ENCODE measurements at places on chromosomes 6 and 20.

DNA sequence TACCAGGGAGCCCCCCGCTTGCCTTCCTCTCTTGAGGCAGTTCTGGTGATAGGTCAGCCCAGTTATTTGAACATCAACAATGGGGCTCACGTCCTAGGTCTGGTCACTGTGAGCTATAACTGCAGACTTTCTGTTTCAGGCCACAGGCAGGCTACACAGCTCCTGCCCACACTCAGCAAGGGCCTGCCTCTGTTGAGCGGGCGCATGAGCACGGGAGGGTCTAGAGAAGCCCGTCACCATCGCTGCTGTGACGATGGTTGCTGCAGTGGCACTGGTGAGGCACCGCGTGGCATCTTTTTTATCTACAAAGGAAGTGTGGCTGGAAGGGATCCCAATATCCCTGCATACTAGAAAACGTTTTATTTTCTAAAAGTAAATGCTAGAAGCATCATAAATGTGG is 77.8 kb downstream of the RAMACL start:
- no peak for DNase-seq

DNA sequence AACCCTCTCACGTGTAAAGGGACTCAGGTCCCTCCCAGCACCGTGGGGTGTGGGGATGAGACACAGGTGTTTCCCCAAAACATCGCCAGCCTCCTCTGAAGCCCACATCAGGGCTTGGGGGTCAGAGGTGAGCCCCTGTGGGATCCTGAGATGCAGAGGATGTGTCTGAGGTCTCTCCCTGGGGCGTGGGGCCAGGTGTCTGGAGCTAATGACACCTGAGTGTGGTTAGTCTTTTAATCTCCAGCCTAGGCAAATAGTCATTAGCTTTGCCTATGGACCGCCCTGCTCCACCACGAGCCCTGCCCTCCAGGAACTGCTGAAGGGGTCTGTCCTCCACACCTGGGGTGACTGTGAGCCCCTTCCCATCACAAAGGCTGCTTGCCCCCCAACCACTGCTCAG is 1.7 kb downstream of the SRMS start:
- no peak for DNase-seq

GRCh38 chr20:35454881-35455609 is at the start of gene CEP250:
Gene CEP250 (plus strand): TSS chr20:35455598. CDS start chr20:35462368, 6,770 bp downstream.
- peak; percentile 86 for DNase-seq

GRCh38 chr6:3349388-3350251 is 90.9 kb downstream of the PSMG4 start:
- DNase-seq, result no peak

DNA sequence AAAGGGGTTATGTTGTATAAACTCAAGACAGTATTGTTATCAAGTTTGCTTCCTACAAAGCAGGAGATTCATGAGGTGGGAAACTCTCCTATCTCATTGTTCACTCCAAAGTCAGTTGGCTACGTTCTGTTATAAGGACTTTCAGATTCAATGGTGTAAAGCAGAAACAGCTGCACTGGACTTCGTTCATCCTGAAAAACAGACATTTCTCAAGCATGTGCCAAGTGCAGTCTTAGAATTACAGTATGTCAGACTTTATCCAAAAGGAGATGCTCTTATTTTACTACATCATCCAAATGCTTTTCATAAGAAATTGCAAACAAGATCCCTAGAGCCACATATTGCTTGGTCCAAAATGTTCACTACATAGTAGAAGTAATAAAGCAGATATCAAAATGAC is 14.9 kb downstream of the COL21A1 start:
- no peak for DNase-seq

GRCh38 chr6:55397986-55398385 is 70.7 kb downstream of the GFRAL start:
- no peak for DNase-seq

- no peak for DNase-seq
Measured at GRCh38 chr6:155432293-155432692, 23.3 kb downstream of the NOX3 start.

GRCh38 chr20:51600016-51600420 is 57.5 kb upstream of the NFATC2 start:
- DNase-seq, result no peak
